ENCODE measurements at places on chromosomes 11 and 22.

DNA sequence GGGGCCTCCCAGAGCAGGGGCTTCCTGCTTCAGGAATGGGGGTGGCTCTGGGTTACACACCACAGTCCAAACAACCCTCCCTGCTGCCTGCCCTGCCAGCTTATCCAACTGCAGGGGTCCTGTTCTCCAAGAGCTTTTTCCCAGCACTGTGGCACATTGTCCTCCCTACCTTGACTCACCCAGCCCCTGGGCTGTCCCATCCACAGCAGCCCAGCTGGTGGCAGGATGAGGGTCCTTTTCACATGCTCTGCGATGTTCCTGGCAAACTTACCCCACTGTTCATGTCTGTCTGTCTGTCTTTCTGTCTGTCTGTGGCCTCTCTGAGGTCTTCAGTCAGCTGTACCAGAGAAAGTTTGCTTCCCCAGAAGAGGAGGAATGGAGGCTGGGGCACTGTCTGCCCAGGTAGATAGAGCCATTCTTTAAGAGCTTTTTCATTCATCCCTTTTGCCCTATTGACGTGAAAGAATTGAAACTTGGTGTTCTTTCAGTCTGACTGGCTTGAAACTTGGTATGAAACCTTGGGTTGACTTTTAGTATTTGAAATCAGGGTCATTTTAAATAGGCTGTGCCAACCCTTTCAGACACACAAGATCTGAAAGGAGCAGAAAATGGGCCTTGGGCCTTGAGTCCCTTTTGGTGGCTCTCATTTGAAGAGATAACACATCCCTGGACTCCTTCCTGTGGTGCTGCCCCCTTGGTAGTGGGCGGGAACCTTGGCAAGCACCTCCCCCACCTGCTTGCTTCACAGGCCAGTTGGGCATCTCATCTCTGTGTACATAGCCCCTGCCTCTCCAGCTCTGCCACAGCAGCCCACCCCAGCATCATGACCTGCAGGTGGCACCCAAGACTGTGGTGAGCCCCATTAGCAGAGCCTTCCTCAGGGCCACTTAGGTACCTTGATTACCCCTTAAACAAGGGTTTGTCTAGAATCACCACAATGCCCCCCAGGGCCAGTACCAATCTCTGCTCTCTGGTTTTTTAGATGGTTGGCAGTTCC lies 74.6 kb upstream of the SUSD2 start:
- DNase-seq: peak; percentile 25

- DNase-seq: no peak
Observed at GRCh38 chr11:61545341-61545740, 35.5 kb downstream of the SYT7 start.

DNA sequence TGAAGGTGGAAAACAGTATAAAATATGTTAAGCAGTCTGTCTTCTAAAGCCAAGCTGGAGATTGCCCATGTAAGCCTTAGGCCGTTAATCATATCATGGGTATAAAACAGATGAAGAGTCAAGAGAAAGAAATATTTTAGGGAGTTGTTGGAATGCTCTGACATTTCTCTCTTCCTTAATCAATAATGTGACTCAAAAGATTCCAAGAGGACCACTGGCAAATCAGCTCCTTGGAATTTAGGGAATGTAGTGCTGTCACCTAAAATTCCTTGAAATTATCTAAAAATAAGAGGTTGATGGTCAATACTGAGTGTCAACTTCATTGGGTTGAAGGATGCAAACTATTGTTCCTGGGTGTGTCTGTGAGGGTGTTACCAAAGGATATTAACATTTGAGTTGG lies 525.9 kb downstream of the KCNA4 start:
- DNase-seq: no peak

DNA sequence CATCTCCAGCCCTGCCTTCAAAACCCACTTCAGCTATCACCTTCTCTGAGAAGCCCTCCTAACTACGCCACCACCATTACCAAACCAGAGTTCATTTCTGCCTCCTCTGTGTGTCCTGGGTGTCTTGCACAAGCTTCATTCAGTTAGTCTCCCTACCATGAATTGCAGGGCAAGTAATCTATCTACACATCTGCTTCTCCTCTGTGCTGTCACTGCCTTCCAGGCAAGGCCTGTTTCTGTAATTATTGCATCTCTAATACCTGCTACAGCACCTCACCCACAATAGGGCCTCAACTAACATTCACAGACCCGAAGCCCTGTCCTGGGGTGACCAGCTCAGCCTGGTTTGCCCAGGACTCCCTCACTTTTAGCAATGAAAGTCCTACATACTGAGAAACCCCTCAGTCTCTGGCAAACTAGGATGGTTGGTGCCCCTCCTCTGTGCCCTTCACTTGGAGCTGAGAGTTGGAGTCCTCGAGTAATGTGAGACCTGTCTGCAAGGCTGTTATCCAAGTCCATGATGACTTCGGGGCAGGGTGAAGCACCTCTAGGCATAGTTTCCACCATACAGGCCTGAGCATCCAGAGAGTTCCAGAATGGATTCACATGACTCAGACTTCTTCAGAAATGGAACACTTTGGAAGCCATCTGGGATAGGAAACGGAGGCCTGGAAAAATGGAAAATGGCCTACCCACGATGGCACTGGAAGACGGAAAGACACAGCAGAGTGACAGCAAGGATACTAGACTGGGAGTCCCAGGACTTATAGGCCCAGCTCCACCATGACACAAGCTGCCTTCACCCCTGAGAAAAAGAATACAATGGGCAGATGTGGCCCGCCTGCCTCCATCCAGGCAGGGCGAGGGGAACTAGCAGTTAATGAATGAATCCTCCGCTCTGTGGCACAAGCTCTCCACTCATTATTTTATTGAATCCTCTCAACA lies 269.3 kb downstream of the BUD13 start:
- no peak for DNase-seq

GRCh38 chr11:116130122-116130521 lies 625.9 kb upstream of the CADM1 start:
- DNase-seq: no peak

- no peak for DNase-seq
Observed at GRCh38 chr22:31193092-31193491, 19.0 kb upstream of the LIMK2 start.

GRCh38 chr11:86671531-86672006 lies 847 bp downstream of the ME3 start:
- DNase-seq: no peak

DNA sequence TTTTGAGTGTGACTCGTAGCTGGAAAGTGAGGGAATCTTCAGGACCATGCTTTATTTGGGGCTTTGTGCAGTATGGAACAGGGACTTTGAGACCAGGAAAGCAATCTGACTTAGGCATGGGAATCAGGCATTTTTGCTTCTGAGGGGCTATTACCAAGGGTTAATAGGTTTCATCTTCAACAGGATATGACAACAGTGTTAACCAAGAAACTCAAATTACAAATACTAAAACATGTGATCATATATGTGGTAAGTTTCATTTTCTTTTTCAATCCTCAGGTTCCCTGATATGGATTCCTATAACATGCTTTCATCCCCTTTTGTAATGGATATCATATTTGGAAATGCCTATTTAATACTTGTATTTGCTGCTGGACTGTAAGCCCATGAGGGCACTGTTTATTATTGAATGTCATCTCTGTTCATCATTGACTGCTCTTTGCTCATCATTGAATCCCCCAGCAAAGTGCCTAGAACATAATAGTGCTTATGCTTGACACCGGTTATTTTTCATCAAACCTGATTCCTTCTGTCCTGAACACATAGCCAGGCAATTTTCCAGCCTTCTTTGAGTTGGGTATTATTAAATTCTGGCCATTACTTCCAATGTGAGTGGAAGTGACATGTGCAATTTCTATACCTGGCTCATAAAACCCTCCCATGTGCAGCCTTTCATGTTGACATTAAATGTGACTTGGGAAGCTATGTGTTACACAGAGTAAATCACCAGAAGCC lies 11.0 kb downstream of the OR51E1 start:
- DNase-seq: no peak

- no peak for DNase-seq
Observed at GRCh38 chr11:118152552-118153471, at the start of gene SCN4B. TSS of gene SCN4B (minus strand) at chr11:118152823. CDS start at chr11:118152673, 150 bp downstream.

DNA sequence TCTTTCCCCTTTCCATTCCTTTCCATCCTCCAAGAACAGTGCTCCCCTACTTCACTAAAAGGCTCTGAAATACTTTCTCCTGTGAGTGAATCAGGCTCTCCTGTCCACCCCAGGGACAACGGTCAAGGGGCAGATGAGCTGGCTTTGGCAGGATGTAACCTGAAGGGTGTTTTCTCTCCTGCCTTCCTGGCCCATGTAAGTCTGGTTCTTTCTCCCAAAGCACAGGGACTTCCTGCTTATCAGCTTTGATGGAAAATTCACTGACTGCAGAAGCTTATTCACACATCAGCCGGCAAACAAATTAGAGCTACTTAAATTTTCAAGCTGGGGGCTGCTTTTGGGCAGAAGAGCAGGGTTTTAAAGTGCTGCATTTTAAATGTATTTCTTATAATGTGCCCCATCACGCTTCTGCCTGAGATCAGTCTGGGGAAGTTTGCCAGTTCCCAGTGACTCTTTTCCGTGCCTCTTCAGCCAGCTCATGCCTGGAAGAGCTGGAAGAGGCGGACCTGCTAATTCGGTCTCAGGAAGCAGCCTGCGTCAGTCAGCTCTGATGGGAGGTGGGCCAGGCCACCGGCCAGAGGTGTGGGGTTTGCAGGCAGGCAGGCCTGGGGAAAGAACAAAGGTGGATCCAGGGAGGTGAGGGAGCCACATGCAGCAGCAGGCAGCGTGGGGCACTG lies 140.4 kb upstream of the TBCEL start:
- no peak for DNase-seq

DNA sequence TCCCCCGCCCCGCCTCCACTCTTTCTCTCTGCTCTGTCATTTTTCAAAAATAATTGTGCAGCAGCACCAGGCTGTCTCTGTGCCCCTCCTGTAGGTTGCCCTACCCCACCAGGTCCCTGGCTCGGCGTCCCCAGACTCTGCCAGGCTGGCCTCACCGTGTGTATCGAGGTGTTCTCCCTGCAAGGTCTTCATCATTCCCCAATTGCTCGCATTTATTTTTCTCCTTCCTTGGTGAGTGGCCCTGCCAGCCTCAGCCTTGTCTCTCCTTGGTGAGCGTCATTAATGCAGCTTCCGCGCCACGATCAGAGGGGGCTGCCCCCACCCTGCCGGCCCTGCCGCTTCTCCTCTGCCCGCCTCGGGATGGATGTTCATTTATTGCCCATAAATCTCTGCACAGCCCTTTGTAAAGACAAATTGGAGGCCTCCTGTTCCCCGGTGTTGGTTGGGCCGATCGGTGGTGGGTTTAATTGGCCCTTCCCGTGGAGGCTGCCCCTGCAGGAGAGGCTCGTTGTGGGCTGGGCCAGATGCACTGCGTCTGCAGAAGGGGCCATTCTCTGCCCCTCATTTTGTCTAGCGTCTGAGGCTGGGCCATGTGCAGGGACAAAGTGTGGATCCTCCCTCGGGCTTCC lies 33.2 kb downstream of the RTN4R start:
- no peak for DNase-seq

- DNase-seq: no peak
Observed at GRCh38 chr11:10012068-10012467, 282.0 kb downstream of the SBF2 start.

DNA sequence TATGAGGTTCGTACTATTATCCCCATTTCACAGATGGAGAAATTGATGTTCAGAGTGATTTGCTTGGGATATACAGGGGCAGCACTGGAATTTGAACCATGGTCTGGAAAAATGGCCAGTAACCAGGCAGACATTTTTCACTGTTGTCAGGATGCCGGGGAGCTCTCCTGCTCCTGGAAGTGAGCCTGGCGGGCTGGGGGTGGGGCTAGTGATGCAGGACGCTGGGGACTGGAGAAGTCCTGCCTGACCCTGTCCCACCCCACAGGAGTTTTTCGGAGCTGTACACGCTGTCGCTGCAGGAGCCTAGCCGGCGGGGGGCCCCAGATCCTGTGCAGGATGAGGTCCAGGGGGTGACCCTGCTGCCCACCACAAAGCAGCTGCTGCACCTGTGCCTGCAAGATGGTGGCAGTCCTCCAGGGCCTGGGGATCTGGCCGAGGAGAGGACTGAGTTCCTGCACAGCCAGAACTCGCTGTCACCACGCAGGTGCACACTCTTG lies 11.1 kb downstream of the SIPA1 start:
- DNase-seq: no peak

GRCh38 chr11:83093634-83094033 lies 21.9 kb upstream of the RAB30 start:
- no peak for DNase-seq

- DNase-seq: no peak
Observed at GRCh38 chr22:21929253-21929652, 23.4 kb downstream of the PPM1F start.

- no peak for DNase-seq
Observed at GRCh38 chr11:98732947-98733346, 287.8 kb upstream of the CNTN5 start.

DNA sequence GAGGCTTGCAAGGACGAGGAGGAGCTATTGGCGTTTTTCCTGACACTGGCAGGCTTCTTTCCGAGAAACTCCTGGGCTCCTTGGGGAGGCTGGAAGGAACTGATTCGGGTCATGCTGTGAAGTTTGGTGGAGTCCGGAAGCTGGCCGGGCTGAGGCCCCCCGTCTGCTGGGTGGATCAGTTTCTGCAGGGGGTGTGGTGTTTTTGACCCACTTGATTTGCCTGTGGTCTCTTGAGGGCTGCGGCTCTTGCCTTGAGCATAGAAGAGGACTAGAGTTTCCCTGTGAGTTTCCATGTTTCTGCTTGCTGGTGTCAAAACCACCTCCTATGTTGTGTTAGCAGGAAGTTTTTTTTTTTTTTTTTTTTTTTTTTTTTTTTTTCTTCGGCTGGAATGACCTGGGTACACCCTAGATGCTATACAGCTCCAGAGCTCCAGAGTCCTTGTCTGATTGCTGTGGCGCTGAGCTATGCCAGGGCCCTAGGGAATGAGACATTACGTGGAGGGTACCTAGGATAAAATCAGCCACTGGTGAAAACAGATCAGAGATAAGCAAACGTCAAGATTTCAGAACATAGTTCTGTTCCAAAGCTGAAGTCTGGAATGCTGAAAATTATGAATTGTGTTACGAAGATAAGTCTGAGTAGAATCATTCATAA lies 728 bp downstream of the TBC1D22A start:
- no peak for DNase-seq

GRCh38 chr11:105282658-105283057 lies 143.1 kb upstream of the CARD18 start:
- DNase-seq: no peak

GRCh38 chr11:24819863-24820434 lies 323.1 kb downstream of the LUZP2 start:
- DNase-seq: no peak

- no peak for DNase-seq
Observed at GRCh38 chr11:44702889-44703288, 23.9 kb upstream of the TSPAN18 start.
